T-cell (primary cell): ENCODE measurements at places on chromosomes 6 and 20.

GRCh38 chr6:56764081-56764566 is 121.4 kb upstream of the DST start:
- no peak for DNase-seq

- DNase-seq: no peak
These were observed 929.5 kb downstream of the KIF16B start for GRCh38 chr20:15643713-15644112.

- DNase-seq: no peak
These were observed 654.2 kb upstream of the MAP3K7 start for GRCh38 chr6:91240878-91241603.

DNA sequence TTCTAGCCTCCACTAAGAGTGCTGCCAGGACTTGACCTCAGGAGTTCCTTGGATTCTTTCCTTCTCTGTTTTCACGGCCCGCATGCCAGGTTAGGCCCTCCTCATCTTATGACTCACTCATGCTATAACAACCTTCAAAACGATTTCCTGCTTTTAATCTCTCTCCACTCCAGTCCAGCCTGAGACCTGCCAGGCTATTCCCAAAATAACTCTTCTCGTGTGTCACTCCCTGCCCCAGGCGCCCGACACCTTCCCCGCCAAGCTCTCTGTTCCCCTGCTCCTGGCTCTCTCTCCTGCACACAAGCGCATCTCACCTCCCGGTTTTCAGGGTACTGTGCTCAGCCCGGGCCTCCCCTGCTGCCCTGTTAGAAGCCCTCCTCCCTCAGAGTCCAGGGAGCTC is 64.1 kb upstream of the RPS6KA2 start:
- no peak for DNase-seq

DNA sequence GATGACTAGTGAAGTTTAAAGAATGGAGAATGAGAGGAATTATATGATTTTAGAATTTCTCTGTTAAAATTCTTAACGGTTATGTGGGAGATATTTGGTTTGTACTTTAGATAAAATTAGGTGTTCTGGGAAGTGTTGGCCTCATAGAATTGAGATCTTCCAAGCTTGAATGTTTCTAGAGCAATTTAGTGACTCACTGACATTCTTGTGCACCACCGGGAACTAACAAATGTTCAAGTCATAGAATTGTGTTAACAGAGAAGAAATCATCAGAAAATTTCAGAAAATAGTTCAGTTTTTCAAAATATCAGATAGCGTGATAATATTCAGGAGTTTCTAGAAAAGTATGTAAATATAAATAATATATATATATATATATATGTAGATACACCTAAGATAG is 67.9 kb upstream of the BMP5 start:
- DNase-seq: no peak

DNA sequence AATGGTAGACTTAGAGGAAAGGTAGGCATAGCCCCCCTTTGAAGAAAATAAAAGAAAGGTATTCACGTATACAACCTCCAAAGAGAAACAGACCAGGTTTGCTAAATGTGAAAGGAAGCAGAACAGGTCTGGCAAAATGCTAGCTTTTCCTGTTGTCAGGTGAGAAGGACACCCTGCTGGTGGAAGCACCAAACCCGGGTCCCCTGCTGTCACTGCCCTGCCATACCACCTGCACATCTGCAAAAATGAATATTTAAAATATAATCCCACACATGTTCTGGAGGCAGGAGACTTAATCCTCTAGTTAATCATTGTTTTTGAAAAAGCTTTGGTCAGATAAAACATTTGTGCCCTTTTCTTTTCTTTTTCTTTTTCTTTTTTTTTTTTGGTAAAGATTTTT is 48.9 kb upstream of the OLIG3 start:
- no peak for DNase-seq
